ENCODE measurements at places on chromosomes 5 and 9. TPM values are rescaled to one million over a fixed set of nuclear protein-coding genes. Genes with fewer than 3 reads are reported as not detected.
A peak's percentile ranks its signal among the peaks of the same experiment; 100 is the strongest.

- ATAC-seq = no peak
These were observed 47.4 kb upstream of the AFAP1L1 start for GRCh38 chr5:149224282-149224681.

DNA sequence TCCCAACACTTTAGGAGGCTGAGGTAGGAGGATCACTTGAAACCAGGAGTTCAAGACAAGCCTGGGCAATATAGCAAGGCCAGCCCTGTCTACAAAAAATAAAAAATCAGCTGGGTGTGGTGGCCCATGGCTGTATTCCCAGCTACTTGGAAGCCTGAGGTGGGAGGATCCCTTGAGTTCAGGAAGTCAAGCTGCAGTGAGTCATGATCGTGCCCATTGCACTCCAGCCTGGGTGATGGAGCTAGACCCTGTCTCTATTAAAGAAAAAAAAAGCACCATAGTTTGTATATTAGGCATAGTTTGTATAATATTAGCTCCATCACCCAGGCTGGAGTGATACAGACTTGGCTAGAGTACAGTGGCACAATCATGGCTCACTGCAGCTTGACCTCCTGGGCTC, 9.6 kb upstream of the NME5 start:
- ATAC-seq = no peak

DNA sequence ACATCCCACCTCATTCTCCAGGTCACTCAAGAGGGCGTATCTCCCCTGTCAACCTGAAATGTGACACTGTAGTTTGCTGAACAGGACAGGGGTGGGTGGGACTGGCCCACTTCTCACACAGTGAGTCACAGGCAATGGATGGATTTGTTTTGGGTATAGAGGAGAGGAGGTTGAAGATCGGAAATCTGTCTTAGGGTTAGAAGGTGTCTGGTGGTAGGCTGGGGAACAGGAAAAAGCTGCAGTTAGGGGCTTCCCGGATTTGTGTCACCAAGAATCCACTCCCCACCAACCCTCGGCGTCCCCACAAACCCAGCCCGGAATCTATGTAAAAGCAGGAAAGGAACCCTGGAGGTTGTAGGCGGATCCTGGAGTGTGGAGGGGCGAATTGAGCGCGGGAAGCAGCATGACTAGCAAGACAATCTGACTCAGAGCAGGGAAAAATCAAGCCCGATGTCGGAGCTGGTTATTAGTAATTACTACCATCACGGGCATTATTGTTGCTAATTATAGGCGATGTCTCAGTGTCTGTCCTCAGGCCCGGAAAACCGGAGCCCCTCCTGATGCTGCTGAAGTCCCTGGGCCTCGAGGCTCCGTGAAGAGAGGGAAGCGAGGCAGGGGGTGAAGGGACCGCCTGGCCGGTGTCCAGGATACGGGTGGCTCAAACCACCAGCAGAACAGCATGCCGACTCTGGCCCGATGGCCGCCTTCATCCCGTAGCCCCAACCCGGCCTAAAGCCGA, 1.7 kb upstream of the IRX1 start:
- ATAC-seq = peak; percentile 2

GRCh38 chr5:96822686-96823459, 15.1 kb upstream of the ERAP1 start:
- no peak for ATAC-seq

GRCh38 chr5:128341056-128341455, 197.0 kb downstream of the FBN2 start:
- ATAC-seq = no peak

DNA sequence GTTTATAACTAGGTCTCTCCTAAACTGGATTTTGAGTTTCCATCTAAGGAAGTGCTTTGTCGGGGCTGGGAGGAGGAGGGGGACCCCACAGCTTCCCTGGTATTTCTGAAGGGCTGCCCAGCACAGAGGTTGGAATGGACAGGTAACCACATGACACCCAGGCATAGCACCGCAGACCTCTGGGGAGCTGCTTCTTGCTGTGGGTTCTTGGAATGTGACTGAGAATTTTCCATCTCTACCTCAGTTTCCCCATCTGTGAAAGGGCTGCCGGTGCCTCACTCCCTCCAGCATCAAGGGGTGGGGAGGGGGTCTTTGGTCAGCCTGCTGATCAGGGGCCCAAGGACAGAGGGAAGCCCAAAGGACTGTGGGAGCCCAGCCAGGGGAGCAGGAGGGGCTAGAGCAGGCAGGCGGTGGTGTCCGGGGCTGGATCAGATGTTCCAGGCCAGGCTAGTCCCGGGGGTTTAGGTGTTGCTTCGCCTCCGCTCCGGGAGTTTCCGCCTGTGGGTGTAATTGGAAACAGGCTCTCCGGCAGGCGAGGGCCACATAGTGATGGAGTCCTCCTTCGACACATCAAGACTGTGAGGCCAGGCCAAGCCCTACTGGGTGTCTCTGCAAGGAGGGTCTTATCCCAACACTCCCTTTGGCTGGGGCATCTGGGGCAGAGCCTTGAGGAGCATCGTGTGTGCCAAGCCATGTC, 3.3 kb downstream of the OLFML2A start:
- no peak for ATAC-seq

- ATAC-seq = no peak
These were observed 43.2 kb upstream of the NR3C1 start for GRCh38 chr5:143446535-143447226.

GRCh38 chr9:35868933-35869332, 1.3 kb downstream of the OR13J1 start:
- no peak for ATAC-seq

DNA sequence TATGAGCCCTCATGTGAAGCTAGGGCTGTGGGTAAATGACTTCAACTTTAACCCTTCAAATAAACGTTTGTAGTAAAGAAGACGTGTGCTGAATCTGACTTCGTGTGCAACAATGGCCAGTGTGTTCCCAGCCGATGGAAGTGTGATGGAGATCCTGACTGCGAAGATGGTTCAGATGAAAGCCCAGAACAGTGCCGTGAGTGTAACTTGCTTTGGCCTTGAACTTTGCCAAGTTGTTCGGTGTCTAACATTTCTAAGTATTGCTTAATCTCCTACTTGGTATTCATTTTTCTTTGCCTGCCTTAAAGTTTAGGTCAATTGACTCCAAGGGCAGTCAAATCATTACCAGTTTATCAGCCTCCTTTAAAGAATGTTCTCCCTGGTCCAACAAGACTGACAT, 18.2 kb downstream of the VLDLR start:
- no peak for ATAC-seq

DNA sequence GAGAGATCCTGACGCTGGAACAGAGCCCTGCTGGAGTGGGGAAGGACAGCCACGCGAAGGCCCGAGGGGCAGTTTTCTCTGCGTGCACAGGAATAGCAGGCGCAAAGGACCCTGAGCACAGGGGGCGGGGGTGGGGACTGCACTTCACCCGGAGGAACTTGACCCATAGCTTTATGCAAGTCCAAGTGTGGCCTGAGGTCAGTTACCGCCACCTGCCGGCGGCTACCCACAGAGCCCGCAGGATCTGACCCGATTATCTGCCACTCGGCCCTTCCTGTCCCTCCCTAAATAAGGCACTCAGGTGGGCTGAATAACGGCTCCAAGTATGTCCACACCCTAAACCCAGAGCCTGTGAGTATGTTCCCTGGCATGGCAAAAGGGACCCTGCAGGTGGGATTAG, 65.4 kb upstream of the FCN1 start:
- ATAC-seq = peak; percentile 69

DNA sequence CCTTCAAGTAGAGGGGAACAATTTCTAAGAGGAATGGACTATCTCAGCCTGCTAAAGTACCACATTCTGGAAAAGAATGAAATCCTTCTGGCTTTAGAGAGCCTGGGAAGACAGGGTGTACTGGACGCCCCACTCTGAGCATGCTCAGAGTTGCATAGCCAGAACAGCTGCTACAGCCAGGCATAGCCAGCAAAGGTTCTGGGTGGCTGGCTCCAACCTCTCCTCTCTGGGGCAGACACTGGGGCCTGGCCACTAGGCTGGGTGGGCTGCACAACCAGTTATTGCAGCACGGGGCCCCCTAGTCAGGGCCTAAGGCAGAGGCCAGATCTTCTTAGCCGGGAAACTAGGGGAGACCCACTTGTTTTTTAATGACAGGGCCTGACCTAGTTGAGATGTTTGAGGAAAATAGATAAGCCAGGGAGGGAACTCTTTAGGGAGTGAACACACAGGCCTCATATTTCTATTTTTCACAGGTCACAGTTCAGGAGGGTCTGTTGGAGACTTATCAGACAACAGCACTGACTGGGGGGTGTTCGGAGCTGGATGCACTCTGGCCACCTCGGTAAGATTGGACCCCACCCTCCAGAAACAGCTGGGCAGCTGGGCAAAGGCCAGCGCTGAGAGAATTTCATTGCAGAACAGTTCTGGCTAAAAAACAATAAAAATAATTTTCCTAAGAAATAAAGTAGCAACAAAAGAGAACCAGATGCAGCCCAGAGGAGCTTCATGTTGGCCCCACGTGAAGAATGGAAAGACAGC, 142.9 kb downstream of the LPAR1 start:
- ATAC-seq = no peak

DNA sequence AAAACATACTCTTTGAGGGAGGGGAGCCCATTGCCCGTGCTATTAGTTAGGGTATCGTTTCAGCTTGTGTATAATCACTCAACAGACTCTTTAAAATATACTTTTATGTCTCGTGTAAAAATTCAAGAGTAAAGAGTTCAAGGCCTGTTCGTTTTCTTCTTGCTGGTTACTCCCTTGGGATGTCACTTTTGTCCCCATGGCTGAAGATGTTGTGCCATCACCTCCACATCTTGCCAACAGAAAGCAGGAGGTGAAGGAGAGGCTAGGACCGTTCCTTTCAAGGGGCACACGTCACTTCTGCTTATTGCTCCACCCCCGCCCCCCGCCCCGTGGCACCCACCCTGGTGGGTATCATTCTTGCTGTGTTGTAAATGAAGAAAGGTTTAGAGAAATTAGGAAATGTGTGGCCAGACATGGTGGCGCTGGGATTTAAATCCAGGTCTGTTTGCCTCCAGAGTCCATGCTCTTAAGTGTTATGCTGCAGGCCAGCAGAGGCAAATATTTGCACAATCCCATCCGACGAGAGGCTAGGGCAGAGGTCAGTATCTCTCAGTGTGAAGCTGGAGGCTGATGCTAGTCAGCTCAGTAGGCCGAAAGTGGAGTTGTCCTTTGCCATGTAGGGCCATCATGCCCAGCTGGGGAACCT, 3.0 kb downstream of the MLANA start:
- no peak for ATAC-seq

DNA sequence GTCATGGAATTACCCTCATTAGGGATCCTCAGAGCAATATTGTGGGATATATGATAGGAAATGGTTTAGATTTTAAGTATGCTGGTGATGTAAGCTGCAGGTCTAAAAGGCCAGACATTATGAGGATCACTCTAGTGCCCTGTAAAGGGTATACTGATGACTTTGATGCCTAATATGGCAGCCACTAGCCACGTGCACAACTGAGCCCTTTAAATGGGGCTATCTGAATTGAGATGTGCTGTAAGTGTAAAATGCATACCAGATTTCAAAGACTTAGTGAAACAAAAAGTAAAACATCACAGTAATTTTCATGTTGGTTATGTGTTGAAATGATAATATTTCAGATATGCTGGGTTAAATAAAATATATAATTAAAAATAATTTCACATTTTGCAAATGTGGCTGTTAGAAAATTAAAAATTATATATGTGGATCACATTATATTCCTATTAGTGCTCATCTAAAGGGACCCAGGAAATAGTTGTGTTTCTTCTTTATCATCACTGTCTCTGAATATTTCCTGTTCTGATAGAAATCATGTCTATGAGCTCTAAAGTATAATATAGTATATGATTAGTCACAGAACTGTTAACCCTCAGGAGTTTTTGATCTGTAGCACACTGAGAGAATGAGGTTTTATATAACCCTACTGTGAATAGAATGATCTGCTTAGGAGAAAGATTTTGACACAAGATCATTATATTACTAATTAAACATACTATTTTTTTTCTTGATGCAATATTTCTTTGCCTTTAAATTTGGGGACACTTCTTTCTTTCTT, 50.1 kb downstream of the OSTF1 start:
- ATAC-seq = no peak

- no peak for ATAC-seq
These were observed 143.0 kb downstream of the GOLPH3 start for GRCh38 chr5:32031089-32031488.

DNA sequence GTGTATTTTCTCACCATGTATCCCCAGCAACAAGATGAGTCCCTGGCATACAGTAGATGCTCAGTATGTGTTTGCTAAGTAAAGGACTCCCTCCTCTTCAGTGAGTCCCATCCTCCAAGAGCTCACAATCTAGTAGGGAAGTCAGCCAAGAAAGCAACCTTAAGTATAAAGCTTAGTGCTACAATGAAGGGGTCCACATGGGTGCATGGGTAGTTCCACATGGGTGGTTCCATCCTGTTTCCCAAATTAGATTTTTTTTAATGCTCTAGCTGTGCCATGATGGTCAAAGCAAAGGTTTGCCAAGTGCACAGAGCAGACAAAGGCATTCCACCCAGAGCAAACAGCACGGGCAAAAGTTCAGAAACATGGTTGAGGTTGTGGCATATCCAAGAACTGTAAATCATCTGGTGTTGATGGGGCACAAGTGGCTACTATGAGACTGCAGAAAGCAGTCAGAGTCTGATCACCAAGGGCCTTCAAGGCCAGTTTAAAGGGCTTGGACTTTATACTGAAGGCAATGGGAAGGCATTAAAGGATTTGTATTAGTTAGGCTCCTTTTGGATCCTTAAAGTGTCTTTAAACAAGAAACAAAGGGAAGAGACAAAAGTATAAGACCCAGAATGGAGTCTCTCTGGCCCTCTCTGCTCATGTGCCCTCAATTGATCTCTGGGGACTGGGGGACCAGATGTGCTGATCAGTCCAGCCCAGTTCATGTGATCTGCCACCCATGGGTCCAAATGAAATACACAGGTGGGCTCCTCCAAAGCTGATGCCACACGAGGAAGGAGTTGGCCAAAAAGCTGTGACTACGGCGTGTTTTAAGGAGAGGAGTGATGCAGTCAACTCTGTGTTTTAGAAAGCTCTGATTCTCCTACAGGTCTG, 9.0 kb upstream of the CPLX2 start:
- ATAC-seq = no peak

GRCh38 chr5:11619339-11620024, 284.8 kb downstream of the CTNND2 start:
- ATAC-seq = peak; percentile 68

- peak; percentile 74 for ATAC-seq
These were observed 198.1 kb upstream of the EFNA5 start for GRCh38 chr5:107868650-107869409.

The MCC gene
- 8.1 TPM for total RNA-seq

The WNK2 gene
- total RNA-seq = 0.77 TPM

The LCN15 gene
- 0.15 TPM for total RNA-seq

The PCDHGA5 gene
- 0.63 TPM for total RNA-seq

The KIF20A gene
- total RNA-seq = 37.5 TPM

The KIF4B gene
- 1.1 TPM for total RNA-seq

The PCDHGA6 gene
- 6.9 TPM for total RNA-seq

The AJM1 gene
- 2.1 TPM for total RNA-seq

The GDF9 gene
- total RNA-seq = 1.5 TPM

Data from motor neuron (in vitro differentiated cells).